NCI-H748 treated with DMSO at 0.1 percent for 48 hours (cell line): ENCODE measurements at places on chromosomes 1 and 21.

DNA sequence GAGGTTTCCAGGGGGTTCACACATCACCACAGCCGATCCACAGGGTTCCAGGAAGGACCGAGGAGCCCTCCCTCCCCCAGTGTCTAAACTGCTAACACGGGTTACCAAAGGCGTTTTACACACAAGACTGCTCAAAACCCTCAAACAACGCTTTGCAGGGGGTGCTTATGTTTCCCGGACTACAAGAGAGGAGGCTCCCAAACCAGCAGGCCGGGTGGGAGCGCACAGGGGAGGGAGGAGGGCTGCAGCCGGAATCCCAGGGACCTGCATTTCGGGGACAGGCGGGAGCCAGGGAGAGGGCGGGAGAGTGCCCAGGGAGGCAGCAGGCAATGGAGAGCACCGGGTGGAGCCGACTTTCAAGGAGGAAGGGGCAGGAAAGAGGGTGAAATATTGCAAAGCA is 50.8 kb downstream of the ACBD3 start:
- no peak for DNase-seq

DNA sequence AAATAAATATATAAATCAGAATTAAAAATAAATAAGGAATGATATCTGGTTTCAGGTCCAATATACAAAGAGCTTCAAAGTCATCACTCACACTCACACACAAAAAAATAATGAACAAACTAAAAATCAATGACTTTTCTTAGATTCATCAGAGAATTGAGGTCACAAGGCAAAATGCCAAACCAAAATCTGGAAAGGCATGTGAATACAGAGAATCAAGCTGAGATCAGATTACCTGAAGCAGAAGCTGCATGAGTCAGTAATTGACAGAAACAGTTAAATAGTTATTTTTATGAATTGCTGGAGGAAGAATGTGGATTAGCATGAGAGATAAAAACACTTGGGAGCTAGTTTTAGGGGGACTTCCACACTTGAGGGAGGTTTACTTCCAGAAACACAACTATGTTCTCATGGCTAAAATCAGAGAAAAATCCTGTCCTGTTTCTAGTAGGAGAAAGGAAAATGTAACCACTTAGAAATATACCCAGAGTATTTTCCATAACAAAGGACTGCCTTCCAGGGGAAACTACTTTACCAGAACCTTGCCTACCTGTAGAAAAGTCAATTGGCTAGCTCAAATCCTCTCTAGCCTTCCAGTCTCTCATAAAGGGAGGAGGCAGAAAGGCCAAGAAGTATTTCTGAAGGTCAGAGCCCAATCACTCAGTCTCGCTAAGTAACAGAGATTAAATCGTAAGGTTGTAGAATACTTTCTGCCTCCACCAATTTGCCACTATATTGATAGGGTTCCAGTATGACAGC is 536.6 kb upstream of the NR5A2 start:
- no peak for DNase-seq

- no peak for DNase-seq
Observed at GRCh38 chr1:10168912-10169514, 41.4 kb upstream of the KIF1B start.

DNA sequence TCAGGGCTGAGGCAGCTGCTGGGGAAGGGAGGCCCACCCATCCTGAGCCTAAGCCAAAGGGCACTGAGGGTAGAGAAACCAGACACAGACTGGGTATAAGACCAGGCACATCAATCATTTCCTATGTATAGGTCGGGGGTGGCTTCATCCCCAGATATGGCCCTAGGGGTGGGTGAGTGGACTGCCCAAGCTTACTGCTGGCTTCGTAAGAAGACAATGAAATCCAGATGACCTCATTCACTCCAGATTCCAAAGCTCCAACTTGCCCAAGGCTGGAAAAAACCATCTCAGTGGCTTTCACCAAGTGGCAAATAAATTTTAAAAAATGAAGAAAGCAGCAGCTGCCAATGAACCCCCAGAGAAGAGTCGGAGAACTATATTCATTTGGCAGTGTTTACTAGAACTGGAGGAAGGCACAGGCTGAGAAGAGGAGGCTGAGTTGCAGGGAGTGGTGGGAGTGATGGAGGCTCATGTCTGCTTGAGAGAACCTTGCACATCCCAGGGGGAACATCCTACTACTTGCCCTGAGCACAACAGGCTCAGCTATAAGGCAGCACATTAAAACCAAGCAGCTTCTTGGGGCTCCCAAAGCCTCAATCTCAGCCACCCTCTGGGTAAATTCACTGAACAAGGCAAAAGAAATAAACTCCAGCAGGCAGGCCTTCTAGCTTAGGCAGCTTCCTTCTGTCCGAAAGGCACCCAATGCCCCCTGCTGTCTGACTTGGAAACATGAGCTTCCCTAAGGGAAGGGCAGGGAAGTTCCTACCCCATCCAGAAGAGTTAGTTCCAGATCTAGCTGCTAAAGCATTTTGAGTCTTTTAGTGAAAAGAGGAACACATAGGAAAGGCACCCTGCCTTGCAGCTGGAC is 14.1 kb downstream of the PEA15 start:
- DNase-seq = no peak

DNA sequence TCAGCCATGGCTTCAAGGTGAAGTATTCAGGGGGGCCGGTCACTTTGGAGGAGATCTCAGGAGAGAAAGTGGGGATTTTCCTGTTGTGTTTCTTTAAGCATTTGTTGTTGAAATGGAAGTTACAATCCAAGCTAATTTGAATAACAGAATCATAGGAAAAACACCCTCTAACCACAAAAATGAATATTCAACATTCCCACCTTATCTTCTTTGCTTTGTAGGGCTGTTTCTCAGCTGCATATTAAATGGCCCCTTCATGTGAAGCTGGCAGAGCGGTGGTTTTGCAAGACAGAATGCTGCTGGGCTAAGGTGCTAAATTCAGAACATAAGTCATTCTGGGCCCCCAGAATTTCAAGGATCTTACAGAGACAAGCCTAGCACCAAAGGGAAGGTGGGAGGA is 279.0 kb downstream of the RRAGC start:
- no peak for DNase-seq
